Midbrain (tissue), 1 donor: ENCODE measurements at places on chromosomes 16 and 17.

DNA sequence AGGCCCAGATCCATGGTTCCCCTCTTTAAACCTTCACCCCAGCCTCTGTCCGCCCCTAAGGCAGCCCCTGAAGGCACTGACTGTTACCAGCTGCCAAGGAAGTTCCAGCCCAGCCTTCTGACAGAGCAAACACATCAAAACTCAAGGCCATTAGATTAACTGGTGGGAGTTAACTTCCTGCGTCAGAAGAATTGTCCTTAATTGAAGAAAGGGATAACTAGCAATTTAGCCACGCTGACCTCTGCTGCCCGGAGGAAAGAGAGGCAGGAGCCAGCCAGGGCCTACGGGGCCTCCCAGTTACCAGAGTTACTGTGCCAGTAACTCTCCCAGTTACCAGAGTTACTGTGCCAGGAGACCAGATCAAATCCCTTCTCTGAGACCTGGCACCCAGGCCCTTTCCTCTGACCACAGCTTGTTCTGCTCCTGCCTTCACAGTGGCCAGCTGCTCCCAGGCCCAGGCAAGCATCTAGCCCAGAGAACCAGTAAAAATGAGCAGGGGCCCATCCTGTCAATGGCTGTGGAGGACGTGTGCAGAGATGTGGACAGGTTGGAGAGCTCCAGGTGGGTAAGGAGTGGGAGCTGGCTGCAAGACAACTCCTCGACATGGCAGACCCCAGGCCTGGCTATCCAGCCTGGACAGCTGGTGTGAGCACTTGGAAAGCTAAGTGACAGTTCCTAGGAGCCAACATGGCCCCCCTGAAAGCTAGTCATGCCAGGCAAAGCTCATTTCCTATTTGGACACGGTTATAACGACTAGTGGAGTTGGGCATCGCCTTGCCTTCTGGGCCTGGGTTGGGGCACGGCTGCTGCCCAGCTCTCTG, 2.8 kb upstream of the PITPNM3 start:
- DNase-seq: no peak

GRCh38 chr16:67654403-67654911, 5.6 kb downstream of the ACD start:
- no peak for DNase-seq

DNA sequence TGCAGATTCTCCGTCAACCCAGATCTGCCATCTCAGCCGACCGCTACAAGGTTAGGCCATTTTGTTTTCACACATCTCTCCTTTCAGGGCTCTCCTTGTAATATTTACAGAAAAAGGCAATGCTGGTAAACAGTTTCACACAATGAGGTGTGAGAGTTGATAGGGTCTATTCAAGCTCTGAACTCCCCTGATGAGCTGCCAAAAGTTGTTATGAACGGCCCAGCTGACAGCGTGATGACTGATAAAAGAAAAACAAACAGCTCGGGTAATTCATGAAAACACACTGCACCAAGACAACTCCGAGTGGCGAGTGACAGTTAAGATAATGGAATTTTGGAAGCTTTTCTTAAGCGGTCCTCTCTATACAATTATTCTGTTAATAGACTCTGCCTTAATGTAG, 68.1 kb upstream of the IRX5 start:
- no peak for DNase-seq

DNA sequence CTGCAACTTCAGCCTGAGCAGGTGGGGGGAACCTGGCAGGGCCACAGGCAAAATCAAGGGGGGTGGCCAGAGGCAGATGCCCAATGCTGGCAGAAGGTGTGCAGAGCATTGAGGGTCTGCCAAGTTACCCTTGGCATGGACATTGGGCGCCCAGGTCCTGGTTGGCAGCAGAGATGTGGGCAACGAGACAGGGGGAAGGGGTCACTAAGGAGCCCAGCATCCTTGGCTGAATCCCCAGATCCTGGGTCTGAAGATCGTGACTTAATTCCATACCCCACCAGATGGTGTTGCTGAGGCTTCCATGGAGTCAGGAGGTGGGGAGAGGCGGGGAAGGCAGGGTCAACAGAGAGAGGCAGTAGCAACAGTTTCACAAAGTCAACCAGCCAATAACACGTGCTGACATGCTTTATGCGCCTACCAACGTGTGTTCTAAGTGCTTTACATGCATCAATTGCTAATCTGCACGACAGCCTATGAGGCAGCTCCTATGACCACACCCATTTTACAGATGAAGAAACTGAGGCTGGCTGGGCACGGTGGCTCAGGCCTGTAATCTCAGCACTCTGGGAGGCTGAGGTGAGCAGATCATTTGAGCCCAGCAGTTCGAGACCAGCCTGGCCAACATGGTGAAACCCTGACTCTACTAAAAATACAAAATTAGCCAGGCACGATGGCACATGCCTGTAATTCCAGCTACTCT, 83.3 kb downstream of the GSG1L start:
- no peak for DNase-seq

DNA sequence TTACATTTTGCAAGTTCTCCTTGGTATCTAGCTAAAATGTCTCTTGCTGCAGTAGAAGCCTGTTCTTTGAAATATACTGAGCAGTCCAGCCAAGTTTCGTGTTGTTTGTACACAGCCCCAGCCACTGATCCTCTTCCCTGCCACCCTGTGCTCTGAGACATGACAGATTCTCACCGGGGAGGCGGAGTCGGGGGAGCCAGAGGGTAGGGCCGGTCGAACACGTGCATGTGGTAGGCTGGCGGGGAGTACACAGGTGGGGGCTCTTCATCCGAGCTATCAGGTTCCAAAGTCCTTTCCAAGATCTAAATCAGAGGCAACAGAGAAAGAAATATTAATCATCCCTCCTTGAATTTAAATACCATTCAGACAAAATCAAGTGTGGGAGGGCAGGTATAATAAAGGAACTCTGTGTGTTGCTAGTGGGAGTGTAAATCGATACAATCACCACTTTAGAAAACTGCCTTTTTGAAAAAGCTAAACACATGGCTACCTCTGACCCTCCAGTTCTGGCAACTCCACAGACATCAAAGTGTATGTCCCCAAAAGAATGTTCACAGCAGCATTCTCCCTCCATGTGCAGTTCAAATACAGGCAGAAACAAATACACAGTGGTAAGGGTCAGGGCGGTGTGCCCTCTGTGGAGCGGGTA, 29.7 kb upstream of the MRPS23 start:
- DNase-seq: no peak

- no peak for DNase-seq
These were observed 11.0 kb downstream of the DBF4B start for GRCh38 chr17:44719444-44719843.

DNA sequence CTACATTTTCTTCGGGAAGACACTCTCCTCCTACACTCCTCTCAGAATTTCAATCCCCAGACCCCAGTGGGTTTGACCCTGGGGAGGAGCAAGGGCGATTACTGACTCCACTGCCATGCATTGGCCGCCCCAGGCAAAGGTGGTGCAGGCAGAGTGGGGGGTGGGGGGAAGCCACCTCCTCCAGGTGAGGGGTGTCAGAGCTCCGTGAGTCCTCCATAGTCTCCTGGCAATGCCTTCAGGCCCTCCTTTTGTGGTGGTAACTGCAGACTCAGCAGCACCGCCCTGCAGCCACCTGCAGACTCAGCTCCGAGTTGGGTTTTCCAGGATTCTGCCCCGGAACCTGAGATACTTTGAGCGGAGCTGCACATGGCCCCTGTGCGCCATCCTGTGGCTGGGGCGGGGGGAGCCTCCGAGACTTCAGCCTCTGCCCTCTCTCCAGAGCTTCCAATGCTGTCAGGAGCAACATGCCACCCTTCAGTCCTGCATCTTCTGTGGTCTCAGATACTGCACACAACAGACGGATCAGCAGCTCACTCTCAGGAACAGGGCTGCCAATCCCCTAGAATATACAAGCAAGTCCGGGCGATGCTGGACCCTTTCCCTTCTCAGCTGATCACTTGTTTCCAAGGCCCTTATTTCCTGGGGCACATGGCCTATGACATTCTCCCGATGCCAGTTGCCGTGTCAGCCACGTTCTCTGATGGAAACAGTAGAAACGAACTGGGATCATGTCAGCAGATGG, 2.4 kb upstream of the SLC47A2 start:
- no peak for DNase-seq
